NCI-H1105 treated with DMSO at 0.1 percent for 48 hours (cell line): ENCODE measurements at places on chromosomes 7 and 10.

DNA sequence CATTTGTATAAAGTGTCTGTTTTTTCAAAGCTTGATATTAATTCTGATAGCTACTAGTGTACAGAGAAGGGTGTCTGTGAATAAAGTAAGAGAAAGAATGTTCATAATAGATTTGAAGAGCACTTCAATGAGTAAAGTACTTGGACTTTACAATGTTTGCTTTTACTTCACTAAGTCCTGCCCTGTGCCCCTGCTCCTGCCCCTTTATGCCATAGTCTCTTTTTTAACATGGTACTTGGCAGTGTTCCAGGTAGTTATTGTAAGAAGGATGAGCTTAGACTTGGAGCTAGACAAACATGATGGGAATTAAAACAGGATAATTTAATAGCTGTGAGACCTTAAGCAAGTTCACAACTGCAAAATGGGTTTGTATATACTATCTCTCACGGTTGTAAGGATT, 41.0 kb downstream of the ZEB1 start:
- peak; percentile 88 for DNase-seq

- no peak for DNase-seq
Measured at GRCh38 chr10:1488970-1489548, 248.3 kb downstream of the ADARB2 start.

GRCh38 chr10:44628921-44629320, 244.0 kb upstream of the CXCL12 start:
- no peak for DNase-seq

GRCh38 chr10:17643339-17643754, 604 bp upstream of the STAM start:
- peak; percentile 37 for DNase-seq

GRCh38 chr10:125344573-125345171, 184.3 kb upstream of the CTBP2 start:
- DNase-seq, result no peak

DNA sequence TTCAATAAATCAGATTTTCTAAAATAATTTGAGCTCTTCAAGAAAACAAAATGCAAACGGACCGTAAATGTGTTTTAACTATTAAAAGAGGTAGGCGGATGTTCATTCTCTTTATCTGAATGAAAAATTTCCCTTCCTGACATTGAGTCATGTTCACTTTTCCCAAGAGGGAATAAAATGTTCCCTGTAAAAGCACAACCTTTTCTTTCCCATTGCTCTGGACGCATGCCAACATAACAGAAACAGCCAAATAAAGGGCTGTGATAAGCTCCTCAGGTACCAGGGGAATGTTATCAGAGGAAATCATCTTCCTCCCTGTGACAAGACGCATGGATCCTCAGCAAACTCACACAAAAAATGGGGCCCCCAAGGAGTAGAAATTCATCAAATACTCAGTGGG, 251.8 kb downstream of the MTERF1 start:
- DNase-seq, result peak; percentile 42

DNA sequence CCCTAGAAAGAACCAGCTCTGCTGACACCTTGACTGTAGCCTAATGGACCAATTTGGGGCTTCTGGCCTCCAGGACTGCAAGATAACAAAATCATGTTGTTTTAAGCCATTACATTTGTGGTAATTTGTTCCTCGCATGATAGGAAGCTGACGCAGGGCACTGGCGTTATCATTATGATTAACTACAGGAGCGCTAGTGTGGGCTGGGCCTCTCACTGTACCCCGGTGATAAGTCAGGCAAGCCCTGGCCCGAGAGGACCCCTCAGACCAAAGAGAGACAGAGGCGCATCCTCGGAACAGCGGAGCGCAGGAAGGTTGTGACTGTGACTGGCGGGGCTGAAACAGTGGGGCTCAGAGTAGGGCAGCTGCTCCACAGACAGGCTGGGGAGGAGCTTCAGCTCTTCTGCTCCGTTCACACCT, 150.3 kb upstream of the CHST15 start:
- no peak for DNase-seq

DNA sequence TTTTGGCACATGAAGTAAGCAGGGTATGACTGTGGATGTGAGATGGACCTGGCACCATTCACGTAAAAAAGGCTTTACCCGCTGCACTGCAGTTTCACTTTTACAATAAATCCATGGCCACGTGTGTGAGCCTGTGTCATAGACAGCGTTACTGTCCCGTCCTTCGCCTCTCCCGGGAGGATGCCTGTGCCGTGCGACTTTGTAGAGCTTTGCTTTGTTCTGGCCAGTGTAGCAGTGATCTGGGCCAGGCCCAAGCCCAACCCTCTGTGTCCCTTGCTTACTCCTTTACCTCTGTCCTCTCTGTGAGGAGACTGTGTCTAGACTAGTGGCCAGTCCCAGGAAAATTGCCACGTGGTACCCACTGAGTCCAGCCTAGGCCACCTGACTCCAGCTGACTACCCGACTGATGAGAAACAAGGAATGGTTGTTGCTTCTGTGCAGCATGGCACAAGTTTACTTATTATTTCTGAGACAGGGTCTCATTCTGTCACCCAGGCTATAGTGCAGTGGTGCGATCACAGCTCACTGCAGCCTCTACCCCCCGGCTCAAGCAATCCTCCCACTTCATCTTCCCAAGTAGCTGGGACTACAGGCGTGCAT, 48.1 kb downstream of the JAKMIP3 start:
- DNase-seq, result no peak

- no peak for DNase-seq
Measured at GRCh38 chr10:97499561-97500296, 1.0 kb downstream of the UBTD1 start.

DNA sequence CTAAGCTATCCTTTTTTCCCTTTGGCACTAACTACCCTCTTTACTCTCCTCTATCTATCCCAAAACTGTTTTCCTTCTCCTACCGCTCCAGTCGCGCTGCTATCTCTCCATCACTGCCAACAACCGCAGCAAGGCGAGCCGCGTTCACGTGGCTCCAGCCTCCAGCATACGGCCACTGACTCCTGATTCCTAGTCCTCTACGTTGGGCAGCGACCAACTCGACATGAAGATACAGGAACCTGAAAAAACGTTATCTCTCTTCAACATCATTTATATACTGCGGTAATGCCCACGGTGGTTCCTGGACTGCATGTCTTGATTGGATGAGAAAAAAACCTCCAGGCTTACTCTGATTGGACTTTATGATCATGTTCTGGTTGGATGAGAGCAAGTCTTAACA, 129.5 kb downstream of the ZNF716 start:
- DNase-seq, result no peak

GRCh38 chr10:6838118-6838517, 258.0 kb upstream of the PRKCQ start:
- no peak for DNase-seq

DNA sequence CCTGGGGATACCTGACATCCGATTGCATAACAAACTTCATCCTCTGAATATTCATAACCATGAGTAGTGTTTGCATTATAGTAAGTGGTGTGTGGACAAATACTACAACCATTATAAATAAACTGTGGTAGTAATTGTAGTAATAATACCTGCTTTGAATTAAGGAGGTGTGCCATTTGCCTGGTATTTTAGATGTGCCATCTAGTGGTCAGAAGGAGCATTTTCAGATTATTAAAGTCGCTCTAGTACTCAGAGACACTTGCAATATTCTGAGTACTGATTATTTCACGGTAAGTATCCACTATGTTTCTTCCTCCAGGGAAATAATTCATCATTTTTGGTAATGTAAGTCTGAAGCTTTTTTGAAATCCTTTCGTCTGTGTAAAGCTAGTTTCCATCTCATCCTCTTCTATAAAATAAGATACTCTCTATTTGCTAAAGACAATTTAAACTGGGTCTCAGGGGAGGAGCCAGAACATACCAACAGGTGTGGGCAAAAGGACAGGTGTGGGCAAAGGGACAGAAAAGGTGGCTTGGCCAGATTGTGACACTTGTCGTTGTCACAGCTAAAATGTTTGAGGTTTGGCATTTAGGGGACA, 115.3 kb upstream of the WDR11 start:
- DNase-seq, result peak; percentile 3

DNA sequence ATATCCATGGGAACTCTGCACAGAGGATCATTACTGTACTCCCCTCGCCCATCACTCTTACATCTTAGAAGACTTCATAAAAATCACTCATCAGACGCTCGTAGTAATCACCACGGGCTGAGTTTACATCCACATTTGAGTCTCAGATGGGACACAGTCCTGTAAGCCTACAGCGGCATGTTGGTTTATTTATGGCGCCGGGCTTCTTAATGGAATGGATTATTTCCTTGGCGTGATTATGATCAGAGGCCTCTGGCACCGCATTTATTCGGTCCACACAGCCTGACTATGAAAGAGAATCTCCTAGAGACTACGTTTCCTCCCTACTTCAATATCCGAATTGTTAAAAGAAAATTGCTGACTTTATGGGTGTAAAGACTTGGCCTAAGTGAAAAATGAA, 123.5 kb upstream of the FRMD4A start:
- DNase-seq, result no peak

GRCh38 chr10:57952741-57953140, 315.0 kb downstream of the IPMK start:
- DNase-seq, result no peak

DNA sequence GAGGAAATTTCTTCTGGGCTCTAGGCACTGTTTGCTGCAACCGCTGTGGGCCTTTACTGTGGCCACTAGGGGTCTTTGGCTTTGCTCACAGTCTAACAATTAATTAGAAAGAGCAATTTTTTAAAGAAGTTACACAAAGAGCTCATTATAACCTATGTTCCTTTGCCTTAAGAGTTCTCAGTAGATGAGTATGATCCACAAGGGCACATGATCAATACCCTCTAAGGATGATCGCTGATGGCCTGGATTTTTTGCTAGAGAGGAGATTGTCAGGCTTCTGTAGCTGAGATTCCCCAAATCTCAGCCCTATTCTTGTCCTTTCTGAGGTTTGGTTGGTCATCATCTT, 80.8 kb upstream of the RHOBTB1 start:
- no peak for DNase-seq

DNA sequence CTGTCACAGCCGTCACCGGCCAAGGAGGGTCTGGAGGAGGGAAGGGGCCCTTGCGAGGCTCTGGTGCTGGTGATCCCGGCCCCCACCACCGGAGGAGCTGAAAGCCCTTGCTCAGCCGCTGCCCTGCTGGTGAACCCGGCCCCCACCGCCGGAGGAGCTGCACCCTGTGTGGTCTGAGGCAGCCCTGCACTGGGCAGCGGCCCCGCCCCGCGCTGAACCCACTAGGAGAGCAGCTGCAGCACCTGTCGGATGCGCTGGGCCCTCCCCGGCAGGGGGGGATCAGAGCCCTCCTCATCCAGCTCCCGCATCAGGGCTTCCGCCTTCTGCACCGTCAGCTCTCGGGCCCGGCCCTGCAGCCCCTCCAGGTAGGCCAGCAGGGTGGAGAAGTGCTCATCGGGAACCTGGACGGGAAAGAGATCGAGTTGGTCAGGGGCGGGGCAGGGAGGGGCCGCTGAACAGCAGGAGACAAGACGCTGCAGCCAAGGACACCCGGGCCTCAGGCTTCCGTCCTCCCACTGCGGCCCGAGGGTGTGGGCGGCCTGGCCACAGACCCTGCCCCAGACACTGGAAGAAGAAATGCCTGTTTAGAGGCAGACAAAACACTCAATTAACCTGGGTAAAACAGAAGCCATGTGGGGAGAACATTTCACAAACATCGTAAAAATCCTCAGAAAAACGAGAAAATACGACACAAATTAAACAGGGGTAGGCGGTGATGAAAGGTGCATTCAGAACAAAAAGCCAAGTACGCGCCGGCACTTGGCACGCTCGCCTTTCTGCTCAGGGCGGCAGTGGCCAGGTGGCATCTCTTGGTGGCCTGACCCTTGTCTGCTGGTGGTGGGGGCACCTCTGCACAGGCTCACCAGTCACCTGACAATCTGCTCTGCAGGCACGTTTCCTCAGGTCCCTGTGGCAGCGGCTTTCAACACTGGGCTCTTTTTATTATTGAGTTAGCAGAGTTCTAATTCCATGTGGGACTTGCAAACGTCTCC, 14.7 kb downstream of the CYP2W1 start:
- no peak for DNase-seq

- no peak for DNase-seq
Measured at GRCh38 chr10:68870061-68870460, 31.1 kb upstream of the DDX50 start.

DNA sequence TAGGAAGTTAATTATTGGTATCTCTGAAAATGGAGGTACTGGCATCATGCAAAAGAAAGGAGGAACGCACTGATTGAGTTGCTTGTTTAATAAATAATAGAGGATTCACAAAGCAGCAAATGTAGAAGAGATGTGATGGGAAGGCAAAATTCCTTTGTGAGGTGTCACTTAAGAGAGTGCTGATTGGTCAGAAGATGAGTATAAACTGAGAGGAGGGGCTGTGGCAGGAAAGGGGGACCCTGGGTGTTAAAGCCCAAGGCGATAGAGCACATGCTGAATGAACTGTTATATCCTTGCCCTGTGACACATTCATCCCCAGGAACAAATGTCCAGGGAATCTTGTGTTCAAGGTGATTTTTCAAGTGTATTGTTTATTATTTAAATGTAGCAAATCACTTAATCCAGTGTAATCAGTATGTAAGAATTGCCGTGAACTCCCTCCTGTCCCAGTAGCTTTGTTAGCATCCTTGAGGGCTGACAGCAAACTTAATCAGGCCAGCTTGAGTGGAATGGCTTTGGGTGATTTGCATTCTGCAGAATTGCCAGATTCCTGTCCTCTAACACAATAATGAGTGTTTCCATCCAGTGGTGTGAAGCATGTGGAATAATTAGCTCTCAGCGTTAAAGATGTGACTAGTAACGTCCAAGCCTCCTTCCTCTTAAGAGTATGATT, 111.9 kb downstream of the CHN2 start:
- DNase-seq, result no peak

DNA sequence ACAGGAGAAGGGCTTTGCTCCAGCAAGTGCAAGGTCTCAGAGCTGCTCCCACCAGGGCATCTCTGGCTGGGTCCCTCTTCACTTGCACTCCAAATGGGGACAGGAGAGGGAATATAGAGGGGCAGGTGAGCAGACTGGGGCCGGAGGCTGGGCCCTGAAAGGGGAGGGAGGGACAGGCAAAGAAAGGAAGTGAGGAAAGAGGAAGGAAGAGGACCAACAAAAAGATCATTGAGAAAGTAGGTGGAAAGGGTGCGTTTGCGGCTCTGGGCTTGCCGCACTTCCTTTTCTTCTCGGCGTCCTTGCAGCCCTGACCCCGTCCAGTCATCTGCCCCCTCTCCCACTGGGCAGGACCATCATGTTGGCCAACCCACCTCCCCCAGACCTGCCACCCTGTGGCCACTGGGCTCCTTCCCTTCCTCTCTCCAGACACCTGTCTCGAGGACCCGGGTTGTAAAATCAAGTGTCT, 14.0 kb downstream of the ITPRIP start:
- DNase-seq, result no peak

- DNase-seq, result no peak
Measured at GRCh38 chr7:76278540-76278939, 23.9 kb upstream of the HSPB1 start.

DNA sequence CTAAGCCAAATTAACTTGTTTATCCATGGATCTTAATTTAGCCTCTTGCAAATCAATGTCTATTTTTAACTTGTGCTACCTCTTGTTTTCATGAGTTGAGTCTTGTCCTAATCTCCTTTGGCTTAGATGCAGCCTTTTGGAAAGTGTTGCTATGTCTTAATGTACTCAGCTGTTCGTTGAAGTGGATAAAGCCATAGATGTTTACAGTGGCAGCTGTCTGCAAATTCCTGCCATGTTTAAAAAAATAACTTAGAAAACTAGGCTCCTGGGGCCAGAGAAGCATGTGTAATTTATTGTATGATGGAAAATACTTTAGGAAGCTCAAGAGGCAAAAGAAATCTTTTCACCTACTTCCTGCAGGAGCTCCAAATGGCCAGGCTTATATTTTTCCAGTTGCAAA, 253.1 kb upstream of the RHOBTB1 start:
- no peak for DNase-seq

GRCh38 chr10:13989616-13990015, 341.1 kb downstream of the FRMD4A start:
- no peak for DNase-seq
